Stomach (tissue), 19 donors: ENCODE measurements at places on chromosomes 12 and 14. TPM values are rescaled to one million over a fixed set of nuclear protein-coding genes. Genes with fewer than 3 reads are reported as not detected.

RHNO1 gene
- polyA plus RNA-seq, result 14.7 TPM

AGAP2 gene
- polyA plus RNA-seq, result 0.61 TPM

NOVA1 gene
- 1.1 TPM for polyA plus RNA-seq

CMA1 gene
- not detected for polyA plus RNA-seq

SMIM41 gene
- polyA plus RNA-seq, result 1.5 TPM

SP7 gene
- not detected for polyA plus RNA-seq

LALBA gene
- not detected for polyA plus RNA-seq

CCDC88C gene
- 12.4 TPM for polyA plus RNA-seq

C14orf93 gene
- polyA plus RNA-seq, result 6.8 TPM

GALNT4 gene
- polyA plus RNA-seq, result 3.1 TPM

DNA sequence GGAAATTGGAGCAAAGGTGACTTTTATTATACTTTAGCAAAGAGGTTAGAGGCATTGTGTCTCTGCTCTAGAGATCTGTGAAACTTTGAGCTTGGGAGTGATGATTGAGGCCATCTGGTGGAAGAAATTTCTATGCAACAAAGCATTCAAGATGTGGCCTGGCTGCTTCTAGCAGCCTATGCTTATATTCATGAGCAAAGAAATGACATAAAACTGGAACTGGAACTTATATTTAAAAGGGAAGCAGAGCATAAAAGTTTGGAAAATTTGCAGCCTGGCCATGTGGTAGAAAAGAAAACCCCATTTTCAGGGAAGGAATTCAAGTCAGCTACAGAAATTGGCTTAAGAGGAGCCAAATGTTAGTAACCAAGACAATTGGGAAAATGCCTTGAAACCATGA is 70.4 kb downstream of the SDR9C7 start:
- no peak for DNase-seq

DNA sequence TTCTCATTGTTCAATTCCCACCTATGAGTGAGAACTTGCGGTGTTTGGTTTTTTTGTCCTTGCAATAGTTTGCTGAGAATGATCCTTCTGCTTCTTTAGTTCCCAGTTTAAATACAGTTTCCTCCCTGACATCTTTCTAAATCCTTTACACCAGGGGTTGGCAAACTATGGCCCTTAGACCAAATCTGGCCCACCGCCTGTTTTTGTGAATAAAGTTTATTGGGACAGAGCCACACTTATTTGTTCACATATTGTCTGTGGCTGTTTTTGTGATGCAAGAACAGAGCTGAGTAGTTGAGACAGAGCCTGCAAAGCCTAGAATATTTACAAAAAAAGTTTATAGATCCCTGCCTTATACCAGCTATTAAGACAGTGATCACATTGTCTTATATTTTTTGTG is 53.7 kb downstream of the SERPINA10 start:
- no peak for DNase-seq

GRCh38 chr12:29738365-29738764 is 45.4 kb downstream of the TMTC1 start:
- DNase-seq, result peak; percentile 22

- DNase-seq, result no peak
Measured at GRCh38 chr12:48828293-48828692, 10.0 kb downstream of the CACNB3 start.

GRCh38 chr12:110906516-110906915 is 13.9 kb downstream of the MYL2 start:
- no peak for DNase-seq

DNA sequence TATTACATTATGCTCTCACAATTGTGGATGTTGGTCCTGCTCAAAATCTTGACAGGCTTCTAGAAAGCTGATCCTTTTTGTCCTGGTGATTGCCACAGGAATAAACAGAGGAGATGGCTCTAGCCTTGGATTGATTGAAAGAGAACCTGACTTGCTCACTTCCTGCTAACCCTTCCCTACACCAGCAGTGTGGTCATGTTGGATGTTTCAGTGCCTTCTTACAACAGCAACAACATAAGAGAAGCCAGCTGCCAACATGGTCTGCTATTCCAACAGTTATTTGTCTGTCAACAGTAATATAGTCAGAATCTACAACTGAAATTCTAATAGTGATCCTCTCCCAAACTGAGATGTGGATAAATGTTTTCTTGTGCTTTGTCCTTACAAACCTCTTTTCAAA is 311.6 kb upstream of the DIO2 start:
- no peak for DNase-seq

DNA sequence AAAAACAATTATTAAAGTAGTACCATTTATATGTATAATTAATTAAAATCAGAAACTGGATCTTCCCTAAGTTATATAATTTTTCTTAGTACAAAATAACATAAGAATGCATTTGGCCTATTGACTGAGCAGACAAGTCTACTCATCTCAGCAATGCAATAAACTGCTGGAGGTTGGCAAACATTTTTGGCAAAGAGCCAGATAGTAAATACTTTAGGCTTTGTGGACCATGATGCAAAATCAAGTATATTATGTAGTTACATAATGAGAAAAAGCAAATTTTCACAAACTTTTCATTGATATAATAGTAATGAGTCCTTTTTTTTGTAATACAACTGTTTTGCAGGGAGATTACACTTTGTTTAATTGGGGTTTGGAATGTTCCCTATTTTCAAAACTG is 30.9 kb downstream of the ERGIC2 start:
- DNase-seq, result no peak

- DNase-seq, result no peak
Measured at GRCh38 chr14:100841761-100842403, 16.0 kb downstream of the MEG3 start.

DNA sequence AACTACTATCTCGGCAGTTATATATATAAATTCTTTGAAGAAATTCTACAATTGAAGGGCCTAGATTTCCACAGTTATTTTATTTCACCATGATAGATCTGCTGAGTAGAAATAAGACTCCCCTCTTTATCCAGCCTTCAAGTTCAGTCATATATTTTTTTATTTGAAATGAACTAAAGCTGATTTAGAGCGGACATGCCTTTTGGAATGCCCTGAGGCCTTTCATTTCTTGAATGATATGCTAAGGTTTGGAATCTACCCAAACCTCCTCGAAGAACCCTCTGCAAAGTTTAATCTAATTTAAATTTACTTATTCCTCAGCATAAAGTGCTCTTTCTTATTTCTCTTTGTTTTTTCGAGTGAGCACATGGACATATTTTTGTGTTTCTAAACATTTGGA is 15.1 kb downstream of the SIX1 start:
- no peak for DNase-seq

GRCh38 chr12:48279101-48279500 is 71.6 kb downstream of the ZNF641 start:
- no peak for DNase-seq

DNA sequence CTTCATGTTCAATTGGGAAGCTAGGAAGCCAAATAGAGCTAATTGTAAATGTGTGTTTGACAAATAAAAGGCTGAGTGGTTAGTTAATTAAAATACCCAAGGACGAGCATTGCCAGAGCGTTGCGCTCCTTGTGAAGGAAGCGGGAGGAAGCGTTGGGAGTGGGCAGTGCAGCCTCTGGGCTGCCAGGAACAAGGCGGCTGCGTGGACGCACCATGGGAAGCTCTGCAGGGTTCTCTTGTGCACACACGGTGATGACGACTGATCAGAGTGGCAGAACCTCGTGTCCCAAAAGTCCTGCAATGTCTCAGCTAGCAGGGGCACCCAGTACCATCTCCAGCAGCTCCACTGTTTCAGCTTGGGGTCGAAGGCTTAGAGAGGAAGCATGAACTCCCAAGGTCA is 546.6 kb upstream of the TMEM132C start:
- DNase-seq, result no peak

GRCh38 chr12:57219993-57220754 is 3.6 kb downstream of the NXPH4 start:
- no peak for DNase-seq

- peak; percentile 46 for DNase-seq
Measured at GRCh38 chr12:75699728-75700496, 188.5 kb upstream of the KRR1 start.

- DNase-seq, result no peak
Measured at GRCh38 chr12:6337958-6338433, 3.9 kb downstream of the TNFRSF1A start.

DNA sequence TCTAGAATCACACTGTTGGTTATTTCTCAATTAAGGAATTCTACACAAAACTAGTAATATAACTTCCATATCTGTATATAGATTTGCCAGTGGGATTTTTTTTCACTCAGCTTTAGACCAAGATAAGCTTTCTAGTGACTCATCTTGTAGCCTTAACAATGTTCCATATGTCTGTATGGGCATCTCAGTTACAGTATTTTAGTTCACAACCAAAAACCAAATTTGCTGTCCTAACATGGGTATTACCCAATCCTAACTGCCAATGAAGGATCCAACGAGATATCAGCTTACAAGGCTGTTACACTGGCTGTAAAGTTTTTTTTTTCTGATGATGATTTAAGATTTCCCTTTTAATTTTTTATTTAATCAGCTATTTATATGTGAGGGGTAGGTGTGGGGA is 31.5 kb upstream of the KRR1 start:
- no peak for DNase-seq

DNA sequence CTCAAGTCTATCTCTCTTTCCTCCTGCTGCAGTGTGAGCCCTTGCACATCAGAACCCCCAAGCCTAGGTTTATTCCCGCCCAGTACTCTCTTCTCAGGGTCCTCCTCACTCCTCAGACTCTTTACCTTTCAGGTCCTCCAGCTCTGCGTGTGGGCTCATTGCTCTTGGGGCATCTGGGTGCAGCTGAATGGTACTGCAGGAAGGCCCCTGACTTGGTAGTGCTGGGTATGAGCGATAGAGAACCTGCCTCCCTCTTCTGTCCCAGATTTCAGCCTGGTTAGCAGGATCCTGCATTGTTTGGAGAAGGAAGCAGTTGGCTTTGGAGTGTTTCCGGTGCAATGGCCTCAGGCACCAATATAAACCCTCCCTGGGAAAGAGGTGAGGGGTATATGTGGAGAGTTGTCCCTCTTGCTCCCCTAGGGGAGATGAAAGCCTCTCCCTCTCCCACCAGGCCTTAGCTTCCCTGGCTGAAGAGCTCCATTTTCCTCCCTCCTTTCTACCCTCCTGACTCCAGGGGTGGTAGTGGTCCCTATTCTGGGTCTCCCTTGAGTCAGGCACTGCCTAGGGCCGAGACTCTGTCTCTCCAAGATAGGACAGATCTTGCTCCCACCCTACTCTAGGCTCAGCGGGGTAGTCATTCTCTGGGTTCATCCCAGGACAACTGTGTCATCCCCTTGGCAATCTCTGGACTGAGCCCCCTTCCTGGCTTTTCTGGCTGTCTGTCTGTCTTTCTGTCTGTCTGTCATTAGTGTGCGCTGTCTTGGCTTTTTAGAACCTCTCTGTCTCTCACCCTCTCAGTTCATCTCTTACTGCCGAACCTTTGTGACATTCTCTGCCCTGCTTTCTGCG is 3.8 kb downstream of the LRP1 start:
- DNase-seq, result no peak

- no peak for DNase-seq
Measured at GRCh38 chr14:25237845-25238244, 187.9 kb upstream of the STXBP6 start.

DNA sequence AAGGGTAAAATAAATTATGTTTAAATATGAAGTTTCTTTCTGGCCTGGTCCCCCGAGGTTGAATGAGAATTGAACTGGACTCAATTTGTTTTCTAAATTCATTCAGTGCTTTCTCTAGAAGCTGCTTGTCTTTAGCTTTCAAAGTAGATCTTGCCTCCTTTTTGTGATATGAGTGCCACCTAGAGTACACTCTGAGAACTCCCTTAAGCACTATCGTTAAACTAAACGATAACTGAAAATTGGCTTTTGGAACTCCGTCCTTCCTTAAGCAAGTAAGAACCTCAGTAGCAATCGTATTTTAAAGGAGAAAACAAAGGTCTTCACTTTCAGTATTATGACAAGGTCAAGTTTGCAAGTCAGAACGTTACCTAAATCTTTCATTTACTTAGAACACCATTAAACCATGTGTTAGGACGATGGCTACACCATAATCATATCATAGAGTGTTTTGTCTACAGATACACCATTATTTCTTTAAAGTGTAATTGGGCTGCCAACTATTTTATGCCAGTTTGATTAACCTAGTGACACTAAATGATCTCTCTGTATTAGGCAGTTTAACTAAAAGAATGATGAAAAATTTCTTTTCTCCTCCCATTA is 364.8 kb downstream of the SNAPC1 start:
- peak; percentile 80 for DNase-seq

DNA sequence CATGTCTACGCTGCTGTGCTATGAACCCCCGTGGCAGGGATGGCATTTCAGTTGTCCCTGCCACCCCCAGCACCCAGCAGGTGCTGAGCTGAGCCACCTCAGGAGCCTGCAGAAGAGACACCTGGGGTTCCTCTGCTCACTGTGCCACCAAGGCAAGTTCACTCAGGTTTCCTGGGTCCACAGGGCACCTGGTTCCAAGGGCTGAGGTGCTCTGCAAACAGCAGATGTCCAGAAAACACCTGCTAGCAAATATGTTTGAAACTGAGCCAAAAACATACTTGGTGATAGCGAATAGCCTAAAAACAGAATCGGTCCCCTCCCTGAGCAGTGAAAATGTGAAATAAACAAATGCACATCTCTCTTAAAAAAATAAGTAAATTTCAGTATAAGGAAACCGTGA is 35.6 kb upstream of the GPR68 start:
- DNase-seq, result no peak

DNA sequence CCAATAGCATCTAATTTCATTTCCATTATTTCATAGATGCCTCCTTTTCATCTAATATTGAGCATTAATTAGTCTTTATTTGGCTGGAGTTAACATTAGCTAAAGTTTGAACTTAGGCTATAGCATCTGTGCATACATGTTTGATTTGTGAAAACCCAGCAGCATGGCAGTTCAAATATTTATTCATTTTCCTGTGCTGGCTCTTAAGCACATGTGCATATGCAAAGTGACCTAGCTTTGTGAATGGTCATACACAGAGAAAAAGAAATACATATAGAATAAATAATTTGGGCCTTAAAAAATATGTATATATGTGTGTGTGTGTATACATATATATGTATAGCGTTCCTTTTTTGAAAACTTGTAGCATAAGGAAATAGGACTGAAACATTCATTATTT is 117.8 kb downstream of the HMGA2 start:
- DNase-seq, result no peak

- no peak for DNase-seq
Measured at GRCh38 chr12:106369624-106370346, 12.2 kb downstream of the POLR3B start.

DNA sequence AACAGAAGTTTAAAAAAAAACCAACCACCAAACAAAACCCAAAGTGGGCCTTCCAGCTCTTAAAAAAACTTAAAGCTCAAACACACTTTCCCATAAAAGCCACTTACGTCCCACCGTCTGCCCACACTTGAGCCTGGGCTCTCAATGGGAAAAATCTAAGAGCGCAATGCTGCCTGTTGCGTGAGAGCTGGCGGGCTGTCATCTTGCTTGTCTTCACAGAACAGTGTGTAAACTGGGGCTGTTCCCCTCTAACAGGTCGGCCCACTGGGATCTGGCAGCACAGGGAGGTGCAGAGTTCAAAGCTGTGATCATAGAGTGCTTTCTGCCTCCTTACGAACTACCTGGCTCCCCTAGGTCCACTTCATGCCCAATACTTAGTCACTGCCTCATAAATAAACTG is 80.0 kb downstream of the DICER1 start:
- no peak for DNase-seq
